NCI-H524 treated with DMSO at 0.1 percent for 48 hours (cell line): ENCODE measurements at places on chromosomes 2 and 18.

GRCh38 chr2:202373490-202373889 is 2.6 kb upstream of the BMPR2 start:
- no peak for DNase-seq

DNA sequence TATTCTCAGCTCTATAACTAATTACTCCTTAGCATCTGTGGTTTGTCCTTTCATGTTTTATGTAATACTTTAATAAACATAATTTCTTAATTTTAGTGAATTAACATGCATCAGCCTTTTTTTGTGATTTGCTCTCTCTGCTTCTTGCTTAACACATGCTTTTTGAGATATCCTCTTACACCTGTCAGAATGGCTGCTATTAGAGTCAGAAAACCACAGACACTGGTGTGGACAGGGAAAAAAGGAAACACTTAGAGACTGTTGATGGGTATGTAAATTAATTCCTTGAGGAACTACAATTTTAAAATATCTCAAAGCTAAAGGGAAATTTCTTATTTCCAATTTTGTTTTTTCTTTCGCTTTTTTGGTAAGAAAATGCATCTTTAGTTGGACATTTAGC is 549.0 kb downstream of the ZNF804A start:
- no peak for DNase-seq

- DNase-seq: no peak
Observed at GRCh38 chr18:58858591-58859468, 5.8 kb upstream of the ZNF532 start.

DNA sequence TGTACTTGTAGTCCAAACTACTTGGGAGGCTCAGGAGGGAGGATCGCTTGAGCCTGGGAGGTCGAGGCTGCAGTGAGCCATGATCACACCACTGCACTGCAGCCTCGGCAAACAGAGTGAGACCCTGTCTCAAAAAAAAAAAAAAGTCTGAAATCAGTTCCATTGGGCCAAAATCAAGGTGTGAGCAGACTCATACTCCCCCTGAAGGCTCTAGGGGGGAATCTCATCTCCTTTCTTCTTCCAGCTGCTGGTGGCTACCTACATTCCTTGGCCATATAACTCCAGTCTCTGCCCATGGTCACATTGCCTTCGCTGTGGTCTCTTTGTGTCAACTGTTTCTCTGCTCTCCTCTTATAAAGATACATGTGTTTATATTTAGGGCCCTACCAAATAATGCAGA is 234.0 kb downstream of the LRRTM1 start:
- no peak for DNase-seq

DNA sequence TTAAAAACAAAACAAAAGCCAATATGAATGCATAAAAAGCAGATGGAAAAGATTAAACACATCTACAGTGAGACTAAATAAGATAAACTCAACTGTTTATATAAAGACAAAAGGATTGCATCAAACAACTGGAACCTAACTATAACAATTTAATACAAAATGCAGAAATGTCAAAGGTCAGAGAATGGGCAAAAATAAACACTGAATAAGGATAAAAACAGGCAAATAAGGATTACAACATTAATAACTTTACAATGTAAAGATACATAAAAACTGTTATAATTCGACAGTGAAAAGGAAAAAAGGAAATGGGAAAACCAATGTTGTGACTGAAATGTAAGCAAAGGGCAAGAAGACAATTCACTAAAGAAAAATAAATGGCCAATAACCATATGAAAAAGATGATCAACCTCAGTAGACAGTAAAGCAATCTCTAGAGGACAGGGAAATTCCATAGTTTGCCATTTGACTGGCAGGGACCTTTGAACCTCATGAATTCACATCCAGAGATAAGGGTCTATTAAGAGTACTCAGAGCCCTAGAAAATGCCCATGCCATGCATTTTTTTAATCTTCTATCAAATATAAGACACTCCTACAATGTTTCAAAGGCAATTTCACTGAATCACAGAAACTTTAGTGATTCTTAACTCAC is 83.7 kb downstream of the TMEM131 start:
- DNase-seq: no peak

DNA sequence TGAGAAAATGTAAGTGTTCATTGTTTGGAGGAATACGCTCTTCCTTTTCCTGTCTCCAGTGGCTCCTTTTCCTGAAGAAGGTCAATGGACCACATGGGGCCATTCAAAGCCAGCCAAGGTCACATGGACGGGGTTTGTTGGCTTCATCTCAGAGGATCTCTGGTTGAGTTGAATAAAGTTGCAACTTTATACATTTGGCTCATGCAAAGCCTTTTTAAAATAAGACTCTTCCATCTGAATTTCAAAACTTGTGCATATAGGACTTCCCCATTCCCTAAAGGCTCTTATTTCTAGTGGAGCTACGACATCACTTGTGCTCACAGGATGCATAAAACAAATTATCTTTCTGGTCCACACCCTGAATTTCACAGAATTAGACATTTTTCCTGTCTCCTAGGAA is 235.5 kb downstream of the CMPK2 start:
- no peak for DNase-seq

DNA sequence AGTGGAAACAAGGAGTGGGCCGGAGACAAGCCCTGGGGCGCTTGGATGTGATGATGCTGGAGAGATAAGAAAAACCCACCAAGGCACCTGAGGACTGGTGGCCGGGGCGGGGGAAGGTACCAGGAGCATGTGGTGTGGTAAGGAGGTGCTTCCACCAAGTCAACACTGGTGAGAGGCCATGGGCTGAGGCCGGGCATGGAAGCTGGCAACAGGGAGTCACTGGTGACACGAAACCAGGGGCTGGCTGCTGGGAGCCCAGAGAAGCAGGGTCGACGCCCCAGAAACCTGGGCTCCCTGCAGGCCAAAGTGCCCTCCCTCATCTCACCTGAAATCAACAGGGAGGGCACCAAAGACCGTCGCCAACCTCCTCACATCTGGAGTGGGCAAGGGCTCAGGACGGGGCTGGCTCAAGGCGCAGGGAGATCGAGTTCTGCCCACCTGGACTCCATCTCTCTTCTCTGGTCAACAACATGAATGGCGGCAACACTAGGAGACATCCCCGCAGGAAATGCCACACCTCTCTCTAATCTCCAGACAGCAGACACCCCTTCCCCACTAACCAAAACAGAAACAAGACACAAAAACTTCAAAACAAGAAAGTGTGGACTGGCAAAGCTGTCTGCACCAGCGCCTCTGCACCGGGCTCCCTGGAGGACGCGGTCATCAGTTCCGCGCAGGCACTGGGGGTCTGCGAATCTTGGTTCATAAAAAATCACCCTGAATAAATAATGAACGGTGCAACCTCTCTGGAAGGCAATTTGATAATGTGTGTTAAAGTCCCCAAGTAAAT is 185.5 kb downstream of the HDAC4 start:
- DNase-seq: no peak

DNA sequence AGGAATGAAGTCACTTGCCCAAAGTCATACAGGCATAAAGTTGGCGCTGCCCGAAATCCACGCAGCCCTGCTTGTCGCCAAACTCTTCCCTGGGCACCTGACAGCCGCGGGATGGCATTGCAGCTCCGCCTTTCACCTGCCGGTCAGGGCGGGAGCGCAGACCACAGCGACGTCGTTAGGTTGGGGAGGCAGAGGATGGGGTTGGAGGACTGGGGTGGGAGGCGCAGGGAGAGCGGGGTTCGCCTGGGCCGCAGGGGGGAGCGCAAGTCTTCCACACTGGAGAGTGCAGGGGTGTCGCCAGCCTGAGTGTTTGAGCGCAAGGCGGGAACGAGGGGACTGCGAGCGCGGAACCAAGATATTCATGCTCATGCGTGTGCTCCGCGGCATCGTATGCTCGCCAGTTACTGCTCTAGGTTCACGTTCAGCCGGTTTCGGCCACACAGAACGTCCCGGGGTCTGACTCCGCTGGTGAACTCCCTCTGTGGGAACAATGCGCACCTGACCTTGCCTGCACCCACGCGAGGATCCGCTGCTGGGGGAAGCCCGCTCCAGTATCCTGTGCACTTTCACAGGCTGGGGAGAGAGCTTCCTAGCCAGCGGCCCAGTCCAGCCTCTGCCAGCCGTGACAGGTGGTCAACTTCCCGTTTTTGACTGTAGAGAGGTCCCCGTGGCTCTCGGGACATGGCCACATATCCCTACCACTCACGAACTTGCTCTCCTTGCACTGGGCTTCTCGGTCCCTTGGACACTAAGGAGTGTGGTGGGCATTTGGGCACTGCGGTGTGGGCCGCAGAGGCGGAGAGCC is 767 bp upstream of the NPPC start:
- DNase-seq: no peak

DNA sequence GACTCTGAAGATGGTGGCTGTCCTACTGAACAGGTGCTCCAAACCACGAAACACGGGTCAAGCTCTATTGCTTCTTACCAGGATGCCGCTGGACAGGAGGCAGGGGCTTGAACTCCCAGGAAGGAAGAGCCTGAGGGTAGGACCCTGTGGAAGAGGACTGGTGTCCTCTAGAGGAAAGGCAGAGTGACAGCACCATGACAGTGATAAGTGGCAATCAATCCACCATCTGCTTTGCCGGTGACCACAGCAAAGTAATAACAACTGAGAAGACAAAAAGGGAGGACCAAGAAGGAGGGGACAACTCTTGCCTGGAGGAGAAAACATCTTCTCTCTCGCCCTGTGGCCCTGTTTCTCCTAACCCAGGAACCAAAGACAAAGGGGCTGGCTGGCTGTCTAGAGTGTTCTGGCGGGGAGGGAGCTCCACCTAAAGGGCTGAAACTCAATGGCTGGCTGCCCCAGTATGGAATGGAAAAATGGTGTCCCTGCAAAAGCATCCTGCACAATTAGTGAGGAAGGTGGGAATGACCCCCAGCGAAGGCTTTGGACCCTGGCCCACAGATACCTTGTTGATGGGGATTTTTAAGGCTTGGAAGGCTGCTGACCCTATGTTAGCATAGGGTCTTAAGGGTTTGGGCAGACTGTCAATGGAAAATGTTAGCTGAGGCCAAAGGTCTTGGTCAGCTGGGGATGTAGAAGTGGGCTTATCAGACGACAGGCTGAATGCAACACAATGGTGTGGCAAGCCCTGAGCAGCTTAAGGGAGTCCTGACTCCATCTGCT is 35.4 kb downstream of the PROC start:
- no peak for DNase-seq

GRCh38 chr2:39623917-39624316 is 41.8 kb upstream of the TMEM178A start:
- peak; percentile 68 for DNase-seq

GRCh38 chr18:63107931-63108330 is 211.6 kb downstream of the BCL2 start:
- DNase-seq: no peak

DNA sequence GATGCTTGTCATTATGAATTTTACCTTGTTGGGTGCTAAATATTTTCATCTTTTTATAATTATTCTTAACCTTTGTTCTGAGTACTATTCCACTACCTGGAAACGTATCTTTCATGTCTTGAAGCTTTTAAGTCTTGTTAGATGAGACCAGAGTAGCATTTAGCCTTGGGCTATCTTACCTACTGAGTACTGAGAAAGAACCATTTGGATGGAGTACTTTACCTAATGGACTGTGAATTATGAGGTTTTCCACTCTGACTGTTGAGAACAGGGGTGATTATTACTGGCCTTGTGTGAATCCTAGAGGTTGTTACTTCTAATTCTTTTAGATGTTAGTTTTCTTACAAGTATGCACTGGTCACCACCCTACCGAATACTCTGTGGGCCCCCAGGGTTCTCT is 63.5 kb downstream of the CCDC102B start:
- no peak for DNase-seq

DNA sequence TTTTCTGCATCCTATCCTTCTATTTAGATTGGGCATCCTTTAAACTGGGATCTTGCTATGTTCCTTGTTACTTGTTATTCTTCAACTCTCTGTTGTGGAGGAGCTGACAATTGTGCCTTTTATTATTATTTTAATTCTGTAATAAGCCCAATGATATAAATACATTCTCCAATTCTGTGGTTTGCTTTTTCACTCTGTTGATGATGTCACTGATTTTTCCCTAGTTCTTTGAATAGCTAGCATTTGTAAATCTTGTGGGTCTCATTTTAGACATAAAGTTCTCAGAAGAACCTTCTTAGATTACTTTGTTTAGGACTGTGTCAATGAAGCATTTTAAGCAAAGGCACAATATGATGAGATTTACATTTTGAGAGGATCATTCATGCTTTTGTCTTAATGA is 79.5 kb upstream of the SLC8A1 start:
- DNase-seq: no peak

GRCh38 chr18:34028324-34028723 is 196.4 kb downstream of the NOL4 start:
- no peak for DNase-seq

DNA sequence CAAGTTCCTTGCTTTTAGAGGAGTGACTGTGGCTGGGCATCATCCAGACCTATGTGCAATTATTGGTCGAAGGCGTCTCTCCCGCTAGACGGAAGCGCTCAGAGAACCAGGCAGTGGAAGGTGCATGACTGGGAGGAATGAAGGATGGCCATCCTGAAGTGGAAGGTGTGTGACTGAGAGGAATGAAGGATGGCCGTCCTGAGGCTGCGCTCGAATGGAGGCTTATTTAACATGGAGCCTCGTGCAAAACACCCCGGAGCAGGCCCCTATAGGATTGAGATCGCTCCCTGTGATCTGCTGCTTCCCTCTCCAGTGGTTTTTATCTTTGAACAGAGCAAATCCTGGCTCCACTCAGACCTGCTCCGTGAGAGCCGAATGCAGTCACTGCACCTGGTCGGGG is 140.2 kb upstream of the ID2 start:
- DNase-seq: no peak

DNA sequence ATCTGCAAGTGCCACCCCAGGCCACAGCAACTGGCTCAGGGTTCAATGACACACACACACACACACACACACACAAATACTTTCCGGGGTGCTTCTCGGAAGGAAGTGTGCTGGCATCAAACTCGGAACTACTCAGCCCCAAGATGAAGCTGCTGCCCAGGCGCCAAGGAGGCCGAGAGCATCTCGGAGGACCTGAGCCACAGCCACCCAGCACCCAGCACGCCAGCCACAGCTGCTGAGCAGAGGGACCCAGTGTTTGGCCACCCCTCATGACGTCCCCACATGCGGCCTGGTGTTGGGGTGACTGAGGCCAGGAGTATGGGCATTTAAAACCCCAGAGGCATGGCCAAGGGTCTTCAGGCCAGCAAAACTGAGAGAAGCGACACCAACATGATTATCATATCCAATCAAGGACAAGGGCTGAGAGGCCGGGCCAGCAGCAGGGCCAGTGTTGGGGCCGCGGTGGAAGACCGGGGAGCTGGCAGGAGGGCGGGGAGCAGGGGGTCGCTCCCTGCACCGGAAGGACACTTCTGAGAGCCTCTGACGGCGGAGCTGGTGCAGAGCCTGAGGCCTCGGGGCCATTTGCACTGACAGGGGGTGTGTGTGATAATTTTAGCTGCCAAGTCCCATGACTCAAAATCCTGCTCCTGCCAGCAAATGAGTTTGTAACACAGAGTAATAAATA is 61.8 kb downstream of the BIN1 start:
- no peak for DNase-seq

- DNase-seq: no peak
Observed at GRCh38 chr2:23761638-23762037, 165.3 kb downstream of the ATAD2B start.

DNA sequence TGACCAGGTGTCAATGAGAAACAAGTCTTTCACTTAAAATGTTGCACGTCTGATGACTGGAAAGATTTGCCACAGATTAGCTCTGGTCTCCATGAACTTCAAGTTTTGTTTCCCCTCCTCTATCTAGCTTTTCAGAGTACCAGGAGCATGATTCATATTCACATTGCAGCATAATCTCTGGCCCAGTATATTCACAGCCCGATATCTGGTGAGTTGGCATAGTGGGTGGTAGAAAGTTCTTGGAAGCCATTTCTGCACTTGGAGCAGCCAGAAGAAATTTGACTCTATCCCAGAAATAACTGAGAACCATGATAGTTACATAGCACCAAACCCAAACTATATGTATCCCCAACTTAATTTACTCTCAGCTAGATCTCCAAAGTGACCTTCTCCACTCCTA is 503.9 kb downstream of the PID1 start:
- DNase-seq: no peak
